ENCODE measurements at places on chromosomes 2 and 18.

DNA sequence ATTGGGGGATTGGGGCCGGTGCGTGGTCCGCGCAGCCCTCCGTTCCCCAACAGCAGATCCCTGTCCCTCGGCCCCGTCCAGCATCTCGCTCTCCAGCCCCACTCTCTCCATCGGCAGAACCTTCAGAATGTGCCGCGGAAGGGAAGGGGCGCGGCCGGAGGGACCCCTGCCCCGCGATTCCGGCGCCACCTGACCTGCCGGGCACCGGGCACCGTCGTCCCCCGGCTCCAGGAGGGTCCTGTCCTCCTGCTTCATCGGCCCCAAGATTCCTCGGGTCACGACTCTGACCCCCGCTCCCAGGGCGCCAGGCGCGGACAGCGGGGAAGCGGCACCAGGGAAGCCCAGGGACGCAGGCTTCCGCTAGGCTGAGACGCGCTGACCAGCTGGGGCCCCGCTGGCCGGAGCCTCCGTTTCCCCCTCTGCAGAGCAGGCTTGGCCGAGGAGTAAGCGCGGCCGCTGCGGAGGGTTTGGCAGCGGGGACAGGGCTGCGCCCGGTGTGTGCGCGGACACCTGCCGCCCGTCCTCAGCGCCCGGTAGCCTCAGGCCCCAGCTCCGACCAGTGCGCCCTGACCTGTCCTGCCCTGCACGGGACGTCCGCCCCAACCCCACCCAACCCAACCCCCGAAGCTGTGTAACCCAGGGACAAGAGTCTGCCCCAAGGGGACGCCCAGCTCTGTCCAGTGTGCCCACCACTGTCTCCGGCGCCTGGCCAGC, 16.8 kb upstream of the BOK start:
- DNase-seq = peak; percentile 36

- no peak for DNase-seq
Observed at GRCh38 chr2:14401873-14402272, 230.6 kb upstream of the LRATD1 start.

GRCh38 chr18:22829781-22830180, 103.3 kb upstream of the RBBP8 start:
- DNase-seq = no peak

DNA sequence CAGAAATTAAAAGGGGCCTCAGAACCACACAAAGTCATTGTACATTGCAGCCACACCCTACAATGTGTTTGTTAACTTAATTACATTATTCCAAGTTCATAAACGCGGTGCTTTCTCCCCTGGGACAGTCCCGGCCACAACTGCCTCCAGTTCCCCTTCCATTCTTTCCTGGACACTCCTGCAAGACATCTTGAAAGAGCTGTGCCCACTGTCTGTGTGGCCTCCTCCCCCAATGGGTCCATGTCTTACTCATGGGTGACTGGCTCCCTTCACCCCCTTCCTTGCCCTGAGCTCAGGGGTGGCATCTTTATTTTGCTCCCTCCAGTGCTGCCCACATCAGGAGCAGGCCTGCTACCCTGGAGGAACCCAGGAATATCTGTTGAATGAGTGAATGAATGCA, 287.7 kb downstream of the MYT1L start:
- DNase-seq = no peak

DNA sequence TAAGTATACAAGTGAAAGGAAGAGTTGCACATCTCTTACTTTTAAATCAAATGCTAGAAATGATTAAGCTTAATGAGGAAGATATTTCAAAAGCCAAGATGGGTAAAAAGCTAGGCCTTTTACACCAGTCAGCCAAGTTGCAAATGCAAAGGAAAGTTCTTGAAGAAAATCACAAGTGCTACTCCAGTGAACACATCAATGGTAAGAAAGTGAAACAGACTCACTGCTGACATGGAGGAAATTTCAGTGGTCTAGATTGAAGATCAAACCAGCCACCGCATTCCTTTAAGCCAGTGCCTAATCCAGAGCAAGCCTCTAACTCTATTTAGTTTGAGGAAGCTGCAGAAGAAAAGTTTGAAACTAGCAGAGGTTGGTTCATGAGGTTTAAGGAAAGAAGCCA, 79.1 kb downstream of the RBBP8 start:
- DNase-seq = no peak

DNA sequence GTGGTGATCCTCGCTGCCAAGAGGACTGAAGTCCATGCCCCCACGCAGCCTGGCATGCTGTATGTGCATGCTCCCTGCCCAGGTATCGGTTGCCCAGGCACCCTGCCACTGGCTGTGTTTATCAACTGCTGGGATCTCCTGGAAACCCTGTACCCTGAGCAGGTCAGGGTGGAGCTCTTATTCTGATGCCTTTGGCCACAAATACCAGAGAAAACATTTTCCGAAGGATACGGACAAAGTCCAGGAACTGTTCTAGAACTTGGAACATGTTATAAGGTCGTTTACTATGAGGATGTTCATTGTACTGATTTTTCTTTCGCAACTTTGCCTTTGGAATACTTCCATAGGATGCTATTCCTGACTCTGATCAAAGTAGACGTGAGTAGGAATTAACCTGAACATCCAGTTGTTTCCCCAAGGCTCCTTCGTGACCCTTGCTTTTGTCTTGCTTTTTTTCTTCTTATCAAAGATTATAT, 55.2 kb downstream of the TMEM17 start:
- no peak for DNase-seq

- DNase-seq = no peak
Observed at GRCh38 chr2:152944099-152944498, 225.7 kb downstream of the ARL6IP6 start.

DNA sequence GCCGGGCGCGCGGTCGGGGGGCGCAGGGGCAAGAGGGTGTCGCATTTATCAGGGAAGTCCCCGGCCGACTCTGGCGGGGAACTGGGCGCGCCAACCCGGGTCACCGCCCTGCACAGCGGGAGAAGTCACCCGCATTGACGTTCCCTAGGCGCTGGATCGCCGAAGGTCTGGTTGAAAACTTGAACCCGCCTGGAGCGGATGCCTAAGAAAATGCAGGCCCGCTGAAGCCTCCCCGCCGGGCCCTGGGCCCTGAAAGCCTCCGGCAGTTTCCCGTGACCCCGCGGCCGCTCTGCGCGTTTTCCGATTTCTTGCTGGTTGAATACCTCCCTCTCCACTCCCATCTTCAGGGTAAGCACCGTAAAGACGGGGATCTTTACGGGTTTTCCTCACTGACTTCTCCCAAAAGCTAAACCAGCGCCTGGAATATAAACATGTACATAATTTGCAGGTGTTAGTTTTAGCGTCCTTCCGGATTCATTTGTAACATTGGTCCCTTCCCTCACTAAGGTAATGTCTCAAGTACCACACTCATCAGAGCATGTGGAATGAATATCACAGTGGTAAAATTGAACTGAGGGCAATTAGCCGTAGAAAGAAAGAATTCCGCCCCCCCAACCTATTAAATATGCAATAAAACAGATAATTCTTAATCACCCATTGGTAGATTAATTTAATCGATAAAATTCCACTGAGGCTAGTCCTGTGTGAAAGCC, 675 bp upstream of the SPIRE1 start:
- DNase-seq = no peak

Measured in GM13976 (cell line).